ENCODE measurements at places on chromosomes 2 and 18. TPM values are rescaled to one million over a fixed set of nuclear protein-coding genes. Genes with fewer than 3 reads are reported as not detected.

TUBA4B gene
- not detected for polyA plus RNA-seq

DNA sequence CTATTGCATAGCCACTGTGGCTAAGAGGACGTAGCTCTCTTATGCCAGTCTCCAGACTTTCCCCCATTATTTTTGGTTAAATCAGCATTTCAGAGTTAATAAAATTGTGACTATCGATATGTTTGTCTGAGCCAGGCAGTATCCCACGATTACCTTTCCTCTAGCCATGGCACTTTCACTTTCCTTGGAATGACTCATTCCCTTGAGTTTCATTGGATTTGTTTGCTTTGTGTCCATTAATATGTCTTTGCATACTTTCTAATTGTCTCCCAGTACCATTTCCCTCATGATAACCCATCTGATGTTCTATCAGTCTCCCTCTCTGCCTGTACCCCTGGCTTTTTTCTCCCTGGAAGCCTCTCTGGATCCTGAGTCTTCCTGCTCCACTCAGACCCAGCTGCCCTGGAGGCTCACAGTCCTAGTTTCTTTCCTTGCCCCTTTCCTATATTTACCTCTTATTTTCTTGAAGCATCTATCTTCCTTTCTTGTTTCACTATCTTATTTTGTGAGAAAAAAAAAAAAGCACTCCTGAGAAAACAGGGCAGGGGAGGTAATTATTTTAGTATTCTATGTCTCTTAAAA lies 126.1 kb downstream of the MTX2 start:
- no peak for DNase-seq

GRCh38 chr2:42230891-42231290 lies 61.7 kb downstream of the EML4 start:
- DNase-seq = no peak

UGT1A5 gene
- polyA plus RNA-seq = not detected

FAM110C gene
- polyA plus RNA-seq = not detected

SP140 gene
- 0.53 TPM for polyA plus RNA-seq
